ENCODE measurements at places on chromosomes 6 and 20.

- DNase-seq: no peak
These were observed 74.2 kb downstream of the FILIP1 start for GRCh38 chr6:75419416-75419815.

- no peak for DNase-seq
These were observed 40.9 kb upstream of the CCN6 start for GRCh38 chr6:112013051-112013450.

DNA sequence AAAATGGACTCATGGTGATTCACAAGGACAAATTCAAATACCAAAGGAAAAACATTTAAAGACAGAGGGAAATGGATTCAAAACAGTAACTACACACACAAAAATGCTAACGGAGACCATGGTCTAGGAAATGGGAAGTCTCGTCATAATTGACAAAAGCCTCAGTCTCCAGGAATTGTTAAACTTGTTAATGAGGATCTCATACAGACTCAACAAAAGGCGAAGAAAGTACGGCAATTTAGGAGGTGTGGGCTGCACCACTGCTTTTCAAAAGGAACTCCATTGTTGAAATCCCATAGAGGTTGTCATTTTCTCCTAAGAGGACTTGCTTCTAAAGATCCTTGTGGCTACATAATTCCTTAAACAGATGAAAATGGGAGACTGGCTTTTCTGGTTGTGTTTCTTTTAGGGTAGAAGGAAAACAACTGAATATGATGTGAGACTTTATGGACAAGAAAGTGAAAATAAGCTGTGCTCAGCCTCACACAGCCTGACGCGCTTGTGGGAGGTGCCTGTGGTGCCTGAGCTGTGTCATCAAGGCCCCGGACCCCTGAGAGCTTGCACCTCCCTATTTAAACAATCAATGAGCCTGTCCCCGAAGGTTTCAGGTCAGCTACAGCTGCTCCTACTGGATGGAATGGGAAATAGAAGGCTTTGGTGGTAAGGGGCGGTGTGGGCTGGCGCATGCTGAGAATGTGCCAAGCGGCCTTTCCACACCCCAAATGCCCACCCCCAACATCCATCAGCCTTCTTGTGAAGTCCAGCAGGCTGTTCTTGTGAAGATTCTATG, 2.5 kb upstream of the CLDN20 start:
- no peak for DNase-seq

DNA sequence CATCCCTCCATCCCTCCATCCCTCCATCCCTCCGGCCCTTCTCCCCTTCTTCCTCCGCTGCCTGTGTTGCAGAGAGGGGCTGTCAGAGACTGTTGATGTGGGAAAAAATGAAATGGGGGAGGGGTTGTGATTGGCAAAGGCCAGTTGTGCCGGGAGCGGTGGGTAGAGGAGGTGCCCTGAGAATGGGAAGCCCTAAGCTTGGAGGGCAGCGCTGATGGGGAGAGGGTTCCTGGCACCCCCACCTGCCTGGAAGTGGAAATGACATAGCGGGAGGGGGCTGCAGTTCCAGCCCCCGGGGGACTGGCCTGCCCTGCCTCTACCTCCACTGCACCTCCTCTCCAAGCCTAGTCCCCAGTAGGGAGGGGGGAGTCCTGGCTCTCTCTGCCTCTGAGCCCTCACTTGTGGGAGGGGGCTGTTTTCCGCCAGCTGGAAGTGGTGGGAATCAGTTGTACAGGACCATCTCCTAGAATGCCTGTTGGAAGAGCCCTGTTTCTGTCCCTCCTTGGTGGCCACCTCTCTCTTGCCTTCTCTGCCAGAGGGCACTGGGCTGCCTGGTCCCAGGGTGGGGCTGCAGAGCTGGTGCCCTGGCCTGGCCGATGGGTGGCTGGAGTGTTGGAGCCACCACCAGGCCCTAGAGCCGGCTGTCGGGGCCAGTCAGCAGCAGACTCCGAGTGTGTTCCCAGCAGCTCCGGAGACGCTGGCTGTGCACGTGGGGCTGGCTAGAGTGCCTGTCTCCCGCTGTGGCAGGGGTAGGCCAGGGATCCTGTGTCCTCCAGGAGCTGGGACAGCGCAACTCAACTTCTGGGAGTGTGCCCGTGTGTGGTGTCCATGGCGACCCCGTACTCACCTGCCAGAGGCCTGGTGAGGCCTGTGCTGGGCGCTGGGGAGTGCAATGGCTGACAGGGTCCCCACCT, 1.5 kb downstream of the DLGAP4 start:
- DNase-seq: no peak

GRCh38 chr6:111865909-111866546, 7.2 kb downstream of the FYN start:
- no peak for DNase-seq
